Neural progenitor cell (in vitro differentiated cells): ENCODE measurements at places on chromosomes 2 and 18.

GRCh38 chr2:88874063-88874657 is 182.7 kb downstream of the RPIA start:
- peak; percentile 20 for DNase-seq

DNA sequence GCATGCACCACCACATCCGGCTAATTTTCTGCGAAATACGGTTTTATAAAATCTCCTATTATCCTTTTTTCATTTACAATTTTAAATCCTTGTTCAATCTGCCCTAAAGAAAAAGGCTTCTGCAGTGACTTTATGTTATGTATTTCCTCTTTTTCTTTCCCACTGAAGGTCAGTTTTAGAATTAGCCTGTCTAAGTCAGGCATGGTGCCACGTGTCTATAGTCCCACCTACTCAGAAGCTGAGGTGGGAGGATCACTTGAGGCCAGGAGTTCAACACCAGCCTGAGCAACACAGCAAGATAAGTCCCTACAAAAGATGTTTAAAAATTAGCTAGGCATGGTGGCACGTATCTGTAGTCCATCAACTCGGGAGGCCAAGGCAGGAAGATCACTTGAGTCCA is 39.8 kb upstream of the TNFRSF11A start:
- DNase-seq = no peak

- DNase-seq = no peak
Measured at GRCh38 chr18:76130845-76131244, 364.2 kb downstream of the ZNF516 start.

GRCh38 chr2:113201496-113202304 is 27.9 kb downstream of the PSD4 start:
- no peak for DNase-seq

- no peak for DNase-seq
Measured at GRCh38 chr2:107412209-107412904, 414.3 kb upstream of the RGPD4 start.

- DNase-seq = no peak
Measured at GRCh38 chr2:12017499-12018157, 271.2 kb downstream of the LPIN1 start.

- no peak for DNase-seq
Measured at GRCh38 chr2:109647636-109648035, 33.5 kb downstream of the SOWAHC start.

DNA sequence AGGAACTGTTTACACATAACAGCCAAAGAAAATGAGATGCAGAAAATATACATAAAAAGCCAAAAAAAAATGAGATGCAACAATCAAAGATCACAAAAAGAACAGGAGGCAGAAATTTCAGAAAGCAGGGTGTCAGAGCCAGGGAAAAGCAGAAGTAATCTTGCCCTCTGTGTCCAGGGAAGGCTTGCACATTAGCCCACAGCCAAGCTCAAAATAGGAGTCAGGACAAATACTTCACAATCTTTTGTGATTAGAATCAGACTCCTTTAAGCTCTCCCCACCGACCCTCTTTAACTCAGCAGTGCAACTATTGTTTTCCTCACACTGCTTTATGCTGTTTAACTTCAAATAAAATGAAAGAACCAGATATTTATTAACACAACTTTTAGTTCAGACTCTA is 34.6 kb downstream of the IAH1 start:
- DNase-seq = peak; percentile 19

DNA sequence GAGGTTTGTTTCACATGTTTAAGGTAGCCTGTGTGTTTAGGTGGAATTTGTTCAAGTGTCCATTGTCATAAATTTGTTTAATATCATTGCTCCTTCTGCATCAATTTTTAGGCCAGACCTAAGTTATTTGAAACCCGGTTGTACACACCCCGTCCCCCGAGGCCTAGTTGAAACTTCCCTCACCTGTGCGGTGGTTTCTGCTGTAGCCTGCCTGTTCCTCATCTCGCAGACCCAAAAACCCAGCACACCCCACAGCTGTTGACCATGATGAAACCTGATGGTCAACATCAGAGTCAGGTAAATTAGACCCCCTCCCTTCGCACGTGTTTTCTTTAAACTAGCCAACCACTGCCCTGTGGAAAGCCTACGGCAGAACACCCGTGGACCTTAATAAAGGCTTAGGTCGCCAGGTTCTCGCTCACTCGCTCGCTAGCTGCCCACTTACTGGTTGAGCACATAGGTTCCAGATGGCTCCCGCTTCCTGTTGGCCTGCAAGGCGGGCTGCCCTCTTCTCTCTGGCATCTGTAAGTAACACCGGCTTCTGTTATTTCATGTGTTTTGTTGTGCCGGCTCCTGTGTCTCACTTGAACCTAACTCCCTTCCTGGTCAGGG is 64.4 kb downstream of the EML6 start:
- DNase-seq = no peak

DNA sequence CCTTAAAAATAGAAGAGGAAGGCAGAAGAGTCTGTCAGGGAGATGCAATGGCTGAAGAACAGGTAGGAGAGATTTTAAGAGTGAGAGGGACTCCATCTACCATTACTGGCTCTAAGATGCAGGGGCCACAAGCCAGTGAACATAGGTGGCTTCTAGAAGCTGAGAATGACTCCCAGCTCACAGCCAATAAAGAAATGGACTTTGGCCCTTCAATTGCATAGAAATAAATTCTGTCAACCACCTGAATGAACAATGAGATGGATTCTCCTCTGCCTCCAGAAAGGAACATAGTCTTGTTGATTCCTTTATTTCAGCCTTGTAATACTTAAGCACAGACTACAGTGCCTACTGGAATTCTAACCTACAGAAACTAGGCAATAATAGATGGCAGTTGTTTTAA is 603.3 kb upstream of the NXPH2 start:
- no peak for DNase-seq

DNA sequence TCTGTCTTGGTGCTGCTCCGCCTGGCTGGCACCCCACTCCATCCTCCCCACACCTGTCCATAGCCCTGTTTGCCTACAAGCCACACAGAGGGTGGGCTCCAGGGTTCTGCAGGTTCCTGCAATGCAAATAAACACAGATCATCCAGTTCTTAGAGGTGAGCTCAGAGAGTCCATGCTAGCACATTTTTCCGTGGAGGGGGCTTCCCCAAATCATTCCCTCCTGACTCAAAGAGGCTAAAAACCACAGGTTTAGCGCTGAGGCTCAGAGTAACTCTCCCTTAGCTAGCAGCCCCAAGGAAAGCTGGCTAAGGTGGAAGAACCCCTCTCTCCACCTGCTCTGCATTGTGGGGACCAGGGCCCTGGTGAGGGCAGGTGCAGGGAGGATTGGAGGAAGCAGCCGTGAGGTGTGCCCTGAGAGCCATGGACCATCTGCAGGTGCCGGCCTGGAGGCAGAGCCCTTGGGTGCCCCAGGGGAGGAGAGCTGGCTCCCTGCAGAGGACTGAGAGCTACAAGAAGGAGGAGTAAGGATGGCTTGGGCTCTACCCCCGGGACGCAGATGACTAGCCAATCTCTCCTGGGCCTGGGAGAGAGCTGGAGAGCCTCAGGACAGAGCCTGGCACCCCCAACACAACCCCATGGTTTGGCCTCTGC is 23.8 kb upstream of the TEX44 start:
- no peak for DNase-seq

DNA sequence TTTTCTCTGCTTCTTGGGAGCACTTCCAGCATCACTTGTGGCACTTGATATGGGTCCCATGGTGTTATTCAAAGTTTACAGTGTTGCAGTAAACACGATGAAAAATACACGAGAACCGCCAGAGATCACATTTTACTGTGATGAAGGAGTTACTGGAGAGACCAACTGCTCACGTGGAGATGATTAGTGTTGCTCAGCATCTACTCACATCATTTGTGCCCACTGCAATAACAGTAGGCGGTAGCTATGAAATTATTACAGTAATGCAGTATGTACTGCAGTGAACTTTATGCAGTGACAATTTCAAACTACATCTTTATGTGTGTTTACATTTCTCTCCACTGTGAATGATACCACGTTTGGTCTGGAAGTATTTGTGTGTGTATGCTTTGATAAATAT is 93.5 kb downstream of the SLC4A3 start:
- no peak for DNase-seq

GRCh38 chr2:172427990-172428831 is 825 bp downstream of the ITGA6 start:
- peak; percentile 85 for DNase-seq

GRCh38 chr2:171703574-171704347 is 16.5 kb downstream of the DYNC1I2 start:
- peak; percentile 60 for DNase-seq

DNA sequence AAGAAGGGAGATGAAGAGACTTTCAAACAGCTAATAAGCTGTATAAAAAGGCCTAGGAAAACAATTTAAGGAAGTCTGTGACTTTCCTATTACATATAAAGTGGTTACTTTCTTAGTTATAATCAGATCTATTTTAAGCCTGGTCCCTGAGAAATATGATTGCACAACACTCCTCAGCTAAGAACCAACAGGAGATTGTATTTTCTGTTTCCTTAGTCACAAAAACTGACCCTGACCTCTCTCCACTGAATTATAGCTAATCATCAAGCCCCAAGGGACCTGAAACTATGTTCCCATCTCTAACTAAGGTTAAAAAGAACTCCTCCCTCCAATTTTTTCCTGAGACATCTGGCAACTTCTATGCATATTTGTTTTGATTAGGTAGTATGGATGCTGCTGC is 106.9 kb downstream of the ROCK1 start:
- DNase-seq = no peak

- DNase-seq = peak; percentile 22
Measured at GRCh38 chr2:121524685-121525425, 5.8 kb upstream of the RNU4ATAC start.

GRCh38 chr2:11482473-11483035 is 16.6 kb upstream of the E2F6 start:
- DNase-seq = peak; percentile 96

DNA sequence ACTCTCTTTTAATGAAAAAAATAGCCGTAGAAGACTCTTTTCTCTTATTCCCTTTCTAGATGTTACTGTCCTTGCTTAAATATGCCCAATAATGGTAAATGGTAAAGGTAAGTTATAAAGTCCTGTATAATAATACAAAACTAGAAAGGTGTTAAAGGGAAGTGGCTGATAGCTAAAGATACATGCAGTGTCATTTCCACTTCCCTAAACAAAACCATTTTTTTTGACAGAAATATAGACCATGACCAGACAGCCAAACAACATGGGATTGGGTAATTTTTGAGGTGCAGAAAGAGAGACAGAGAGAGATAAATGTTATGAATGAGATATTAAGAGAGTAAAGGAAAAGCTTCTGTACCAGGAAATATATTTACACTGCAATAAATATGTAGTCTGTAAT is 731.7 kb upstream of the REG3G start:
- DNase-seq = no peak

DNA sequence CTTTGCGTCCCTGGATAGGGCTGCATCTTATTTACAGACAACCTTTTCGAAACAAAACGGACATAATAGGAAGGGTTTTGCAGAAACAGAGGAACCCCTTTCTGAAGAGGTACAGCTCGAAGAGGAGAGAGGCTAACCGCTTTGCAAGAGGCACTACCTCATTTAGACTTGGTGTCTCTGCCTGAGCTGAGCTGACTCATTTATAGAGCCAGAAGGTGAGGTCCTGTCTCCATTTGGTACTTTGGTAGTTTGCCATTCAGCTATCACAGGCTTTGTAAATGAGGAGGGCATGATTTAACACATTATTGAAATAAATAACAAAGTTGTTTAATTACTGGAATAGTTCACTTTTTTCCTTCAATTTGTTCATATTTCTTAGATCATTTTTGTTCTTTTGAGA is 2.2 kb upstream of the NXPH2 start:
- no peak for DNase-seq

DNA sequence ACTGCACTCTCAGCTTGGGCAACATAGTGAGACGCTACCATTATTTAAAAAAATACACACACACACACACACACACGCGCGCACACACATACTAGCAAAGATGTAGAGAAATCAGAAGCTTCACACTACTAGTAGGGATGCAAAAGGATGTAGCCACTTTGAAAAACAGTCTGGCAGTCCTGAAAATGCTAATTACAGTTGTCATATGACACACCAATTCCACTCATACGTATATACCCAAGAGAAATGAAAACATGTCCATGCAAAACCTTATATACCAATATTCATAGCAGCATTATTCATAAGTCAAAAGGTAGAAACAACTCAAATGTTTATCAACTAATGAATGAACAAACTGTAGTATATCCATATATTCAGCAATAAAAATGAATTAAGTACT is 90.3 kb downstream of the SLC25A12 start:
- DNase-seq = no peak

- DNase-seq = no peak
Measured at GRCh38 chr2:169778446-169778845, 20.2 kb upstream of the SSB start.

GRCh38 chr2:111007757-111008688 is 112.7 kb upstream of the BCL2L11 start:
- no peak for DNase-seq

GRCh38 chr2:18740474-18740881 is 151.1 kb upstream of the NT5C1B start:
- DNase-seq = no peak

DNA sequence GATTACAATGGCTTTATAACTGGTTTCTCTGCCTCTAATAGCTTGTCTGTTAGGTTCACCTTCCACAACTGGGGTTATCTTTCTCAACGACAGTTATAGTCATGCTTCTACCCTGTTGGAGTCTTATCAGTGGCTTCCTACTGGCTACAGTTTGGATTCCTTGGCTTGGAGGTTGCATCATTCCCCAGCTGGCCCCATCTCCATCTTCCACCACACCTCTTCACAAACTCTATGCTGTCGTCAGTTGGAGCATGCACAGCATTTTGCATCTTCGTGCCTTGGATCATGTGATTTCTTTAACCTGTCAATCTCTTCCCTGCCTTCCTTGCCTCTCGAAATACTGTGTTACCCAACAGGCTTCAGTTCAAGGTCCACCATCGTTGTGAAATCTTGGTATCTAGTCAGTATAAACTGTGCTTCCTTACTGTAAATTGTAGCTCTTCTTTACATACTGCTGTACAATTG is 316.3 kb upstream of the CXCR4 start:
- no peak for DNase-seq

- DNase-seq = no peak
Measured at GRCh38 chr2:58195662-58196061, 45.5 kb downstream of the FANCL start.

GRCh38 chr2:164802095-164802707 is 39.4 kb downstream of the COBLL1 start:
- no peak for DNase-seq

DNA sequence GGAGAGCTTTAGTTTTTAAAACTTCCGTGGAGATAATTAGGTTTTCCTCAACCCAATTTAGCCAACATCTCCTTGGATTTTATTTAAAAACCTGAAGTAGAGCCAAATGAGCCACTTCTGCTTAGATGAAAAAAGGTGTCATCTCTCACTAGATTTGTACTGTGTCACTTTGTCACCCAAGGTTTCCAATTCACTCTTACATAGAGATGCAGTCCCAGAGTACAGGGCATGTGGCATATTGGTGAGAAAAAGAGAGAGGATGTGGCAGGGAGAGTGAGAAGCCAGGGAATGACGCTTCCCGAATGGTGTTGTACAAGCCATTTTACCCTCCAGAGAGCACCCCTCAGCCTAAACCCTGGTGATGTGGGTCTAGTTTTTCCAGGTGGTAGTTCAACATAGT is 44.4 kb upstream of the CTLA4 start:
- DNase-seq = no peak

GRCh38 chr2:178403671-178404306 is 47.2 kb downstream of the PRKRA start:
- no peak for DNase-seq
